ENCODE measurements at places on chromosomes 5 and 9.

DNA sequence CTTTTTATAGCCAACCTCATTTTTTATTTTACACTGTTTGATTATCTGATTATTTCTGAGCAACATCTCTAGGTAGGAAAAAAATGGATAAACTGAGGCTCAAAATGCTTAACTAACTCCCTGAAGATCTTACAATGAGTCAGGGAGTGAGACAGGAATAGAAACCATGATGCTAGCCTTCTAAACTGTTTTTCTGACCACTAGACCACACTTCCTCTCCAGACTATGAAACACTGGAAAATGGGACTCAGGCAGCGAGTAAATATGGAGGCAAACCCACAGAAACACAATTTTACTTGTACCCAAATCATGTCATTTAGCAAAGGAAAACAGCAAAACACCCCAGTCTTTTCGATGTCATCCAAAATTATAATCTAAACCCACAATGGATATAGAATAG, 129.9 kb upstream of the ANKH start:
- DNase-seq = no peak

DNA sequence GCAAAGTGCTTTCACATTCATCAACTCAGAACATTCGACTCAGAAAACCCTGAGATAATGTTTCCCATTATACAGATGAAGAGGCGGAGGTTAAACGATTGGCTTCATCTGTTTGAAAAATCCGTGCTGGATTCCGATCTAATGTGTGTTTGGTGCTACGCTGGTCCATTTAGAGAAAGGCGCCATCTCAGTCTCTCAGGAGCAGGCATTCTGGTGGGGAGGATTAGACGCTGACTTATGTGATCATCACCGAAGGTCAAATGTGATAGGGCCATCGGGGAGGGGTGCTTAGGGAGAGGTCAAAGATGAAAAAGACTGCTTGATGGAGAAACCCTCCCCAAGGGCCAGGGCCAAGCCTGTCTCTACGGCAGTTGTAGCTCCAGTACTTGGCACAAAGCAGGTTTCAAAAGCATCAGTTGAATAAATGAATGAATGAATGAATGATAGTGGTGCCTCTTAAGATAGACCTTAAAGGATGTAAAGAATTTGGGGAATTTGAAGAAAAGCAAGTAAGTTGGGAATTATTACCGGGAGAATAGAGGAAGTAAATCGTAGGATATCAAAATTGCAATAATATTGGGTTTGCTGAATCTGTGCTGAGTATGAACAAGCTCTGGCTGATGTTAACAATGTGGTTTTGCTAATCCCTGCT, 160.6 kb upstream of the SHB start:
- DNase-seq = no peak

GRCh38 chr9:27086818-27087680, 22.0 kb upstream of the TEK start:
- DNase-seq = no peak

GRCh38 chr9:120765910-120766425, 27.2 kb downstream of the FBXW2 start:
- no peak for DNase-seq

DNA sequence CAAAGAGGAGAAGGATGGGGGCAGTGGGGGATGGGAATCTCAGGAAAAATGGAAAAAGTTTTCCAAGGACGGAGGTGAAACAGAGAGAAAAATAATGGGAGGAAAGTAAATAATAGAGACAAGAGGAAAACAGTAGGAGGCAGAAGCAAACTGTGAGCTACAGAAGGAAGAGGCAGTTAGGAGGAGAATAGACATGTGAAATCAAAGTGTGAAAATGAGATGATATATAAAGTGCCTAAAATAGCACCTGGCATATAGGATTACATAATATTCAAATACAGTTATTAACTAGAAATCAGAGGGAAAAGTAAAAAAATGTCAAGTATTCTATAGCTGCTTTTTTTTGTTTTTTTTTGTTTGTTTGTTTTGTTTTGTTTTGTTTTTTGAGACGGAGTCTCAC, 44.0 kb upstream of the PLIN2 start:
- no peak for DNase-seq

Measured in stimulated activated CD4-positive, alpha-beta T cell treated with anti-CD3 and anti-CD28 coated beads, Interleukin-15, amount 100 ng/mL, for 1 hour (primary cell).